NCI-H510A treated with DMSO at 0.1 percent for 48 hours (cell line): ENCODE measurements at places on chromosomes 2 and 18.

- DNase-seq = no peak
Measured at GRCh38 chr2:207727261-207727660, 15.8 kb downstream of the CCNYL1 start.

- no peak for DNase-seq
Measured at GRCh38 chr2:234940527-234940926, 11.3 kb upstream of the SH3BP4 start.

GRCh38 chr2:12884713-12885282 is 168.1 kb downstream of the TRIB2 start:
- DNase-seq = no peak

DNA sequence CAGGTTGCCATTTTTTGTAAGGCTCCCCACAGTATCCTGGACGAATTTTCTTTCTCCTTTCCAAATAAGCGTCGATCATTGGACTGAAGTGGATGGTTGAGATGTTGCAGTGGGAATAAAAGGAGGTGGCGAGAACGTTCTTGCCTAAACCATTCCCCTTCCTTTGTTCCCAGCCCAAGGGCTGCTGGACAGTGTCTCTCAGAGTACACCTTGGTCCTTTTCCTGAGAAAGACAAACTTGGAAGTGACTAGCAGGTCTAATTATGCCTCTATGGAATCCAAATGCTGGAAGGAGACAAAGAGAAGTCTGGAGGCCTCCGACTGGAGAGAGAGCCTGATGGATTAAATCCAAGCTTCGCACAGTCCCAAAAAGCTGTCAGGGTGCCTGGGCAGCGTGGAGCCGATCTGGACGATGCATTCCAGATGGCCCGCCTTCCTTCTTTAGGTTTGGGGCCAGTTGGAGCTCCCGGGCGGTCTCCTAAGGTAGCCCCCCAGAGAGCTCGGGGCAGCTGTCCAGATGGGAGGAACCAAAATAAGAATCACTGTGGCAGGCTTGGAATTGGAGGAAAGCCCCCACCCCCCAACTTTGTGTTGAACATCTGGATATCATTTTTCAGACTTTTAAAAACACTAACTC is 186.8 kb downstream of the TMEM247 start:
- no peak for DNase-seq

DNA sequence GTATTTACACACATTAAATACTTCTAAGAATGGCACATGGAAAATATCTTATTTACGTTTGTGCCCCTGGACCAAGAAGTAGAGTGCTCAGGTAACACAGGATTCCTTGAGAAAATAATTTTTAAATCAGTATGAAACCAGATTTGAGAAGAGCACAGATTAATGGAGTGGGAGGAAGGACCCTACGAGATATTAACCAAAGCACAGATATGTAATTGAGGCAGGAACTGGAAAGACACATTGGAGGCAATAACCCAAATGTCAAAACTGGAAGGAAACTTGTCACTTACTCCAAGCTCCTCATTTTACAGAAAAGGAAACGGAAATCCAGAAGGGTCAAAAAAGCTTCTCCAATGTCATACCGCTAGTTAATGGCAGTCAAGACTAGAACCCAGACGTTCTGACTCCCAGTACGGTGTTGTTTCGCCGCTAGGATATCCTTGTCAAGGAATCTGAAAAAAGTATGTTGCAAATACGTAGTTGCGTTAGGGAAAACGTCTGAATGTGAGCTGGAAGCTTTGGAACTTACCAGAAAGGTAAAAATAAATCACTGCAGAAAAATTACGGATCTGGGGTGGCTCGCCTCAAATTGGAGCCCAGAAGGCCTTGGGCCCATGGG is 634 bp downstream of the MTIF2 start:
- DNase-seq = no peak

GRCh38 chr2:162196638-162197037 is 44.6 kb upstream of the GCG start:
- no peak for DNase-seq

GRCh38 chr18:32576296-32576916 is 105.7 kb upstream of the GAREM1 start:
- DNase-seq = no peak

DNA sequence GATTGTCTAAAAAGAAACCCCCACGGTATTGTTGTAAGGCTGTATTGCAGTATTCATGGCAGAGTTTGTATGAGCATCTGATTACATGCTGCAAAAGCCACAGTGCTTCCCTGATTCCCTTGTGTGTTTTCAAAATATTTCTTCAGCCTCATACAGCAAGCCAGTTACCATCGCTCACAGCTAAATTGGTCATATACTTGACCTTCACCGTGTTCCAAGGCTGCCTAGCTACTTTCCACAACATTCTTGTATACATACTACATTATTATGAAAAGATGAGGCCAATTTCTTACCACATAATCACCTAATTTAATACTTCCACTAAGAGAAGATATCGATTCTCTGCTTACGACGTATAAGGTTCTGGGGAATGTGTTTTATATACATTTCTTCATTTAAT is 576.3 kb upstream of the CNTNAP5 start:
- DNase-seq = no peak

DNA sequence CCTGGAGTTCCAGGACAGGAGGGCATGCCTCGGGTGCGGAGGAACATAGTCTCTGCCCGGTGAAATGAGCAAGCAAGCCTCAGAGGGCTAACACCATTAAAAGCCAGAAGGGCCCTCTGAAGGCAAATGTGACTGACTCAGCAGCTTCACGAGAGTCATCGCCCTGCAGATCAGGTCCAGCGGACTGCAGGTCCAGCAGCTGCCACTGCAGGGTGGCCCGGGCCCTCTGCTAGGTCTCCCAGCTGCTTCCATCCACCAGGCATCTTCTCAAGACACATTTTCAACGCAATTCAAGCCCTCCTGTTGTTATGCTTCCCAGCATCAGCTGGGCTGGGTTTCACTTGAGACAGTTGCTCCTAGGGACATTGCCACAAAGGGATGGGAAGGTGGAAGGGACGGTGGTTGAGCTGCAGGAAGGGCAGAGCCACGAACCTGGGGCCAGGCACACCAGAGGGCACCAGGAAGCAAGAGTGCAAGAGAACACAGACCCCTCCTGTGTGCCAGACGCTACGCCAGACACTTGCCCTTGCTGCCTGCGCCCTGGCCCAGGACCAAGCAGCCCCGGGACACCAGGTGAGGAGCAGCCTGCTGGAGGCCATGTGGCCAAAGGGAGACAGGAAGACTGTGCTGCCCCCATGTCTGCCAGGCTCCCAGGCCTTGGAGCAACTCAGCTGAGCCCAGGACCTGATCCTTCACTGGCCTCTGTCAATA is 173.0 kb downstream of the HDAC4 start:
- peak; percentile 79 for DNase-seq
